ENCODE measurements at places on chromosomes 16 and 17.

DNA sequence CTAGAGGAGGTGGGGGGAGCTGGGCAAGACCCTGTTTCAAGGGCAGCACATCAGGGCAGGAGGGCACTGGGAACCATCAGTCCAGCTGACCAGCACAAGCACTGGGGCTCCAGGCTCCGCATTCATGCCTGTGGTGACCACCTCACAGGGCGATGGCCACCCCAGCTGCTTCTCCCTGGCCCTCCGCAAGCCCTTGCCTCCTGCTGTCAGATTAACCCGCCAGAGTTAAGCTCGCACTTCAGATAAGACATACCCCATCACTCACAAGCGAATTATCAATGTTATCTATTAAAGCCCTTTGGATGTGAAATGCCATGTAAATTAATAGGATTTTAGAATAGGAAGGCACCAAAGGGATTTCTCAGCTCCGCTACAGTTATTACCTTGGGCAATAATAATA is 105.0 kb downstream of the CCDC182 start:
- no peak for DNase-seq

DNA sequence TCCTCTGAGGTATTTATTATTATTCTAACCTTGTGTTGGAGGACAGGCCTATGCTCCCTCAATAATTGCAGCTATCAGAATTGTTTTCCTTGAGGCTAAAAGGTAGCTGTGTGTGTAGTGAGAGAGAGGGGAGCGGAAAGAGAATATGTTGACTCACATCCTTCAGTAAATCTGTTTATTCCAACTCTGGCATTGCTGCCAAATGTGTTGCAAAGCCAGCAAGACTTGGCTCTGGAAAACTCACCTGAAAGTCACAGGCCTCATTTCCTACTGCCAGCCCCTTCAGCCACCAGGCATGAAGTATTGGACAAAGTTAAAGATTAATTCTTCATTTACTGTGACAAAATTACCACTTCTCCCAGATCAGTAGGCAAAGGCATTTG is 9.6 kb downstream of the CA10 start:
- no peak for DNase-seq

- no peak for DNase-seq
Measured at GRCh38 chr17:32831627-32832243, 45.2 kb downstream of the MYO1D start.

DNA sequence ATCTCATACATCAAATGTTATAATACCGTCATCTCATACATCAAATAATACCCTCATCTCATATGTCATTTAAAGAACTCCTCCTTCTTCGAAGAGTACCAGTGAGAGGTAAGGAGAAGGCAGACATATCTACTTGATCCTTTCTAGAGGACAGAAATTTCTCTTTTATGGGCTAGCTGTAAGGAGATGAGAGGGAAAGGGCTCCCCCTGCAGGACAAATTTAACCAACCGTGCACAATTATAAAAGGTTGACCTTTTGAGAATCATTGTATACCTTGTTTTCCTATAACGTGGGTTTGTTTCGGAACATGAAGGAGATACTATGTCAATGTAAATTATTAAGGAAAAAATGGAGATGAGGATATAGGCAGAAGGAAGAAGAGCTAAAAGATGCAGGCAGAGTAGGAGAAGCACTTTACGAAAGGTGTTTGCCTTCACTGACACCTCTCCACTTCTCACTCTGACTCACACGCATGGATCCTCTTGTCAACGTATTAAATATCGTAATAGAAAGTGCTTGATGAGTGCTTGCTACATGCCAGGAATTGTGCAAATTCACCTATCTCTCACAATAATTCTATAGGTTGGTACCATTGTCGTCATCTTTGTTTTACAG is 465.9 kb upstream of the ERCC4 start:
- DNase-seq: peak; percentile 57

DNA sequence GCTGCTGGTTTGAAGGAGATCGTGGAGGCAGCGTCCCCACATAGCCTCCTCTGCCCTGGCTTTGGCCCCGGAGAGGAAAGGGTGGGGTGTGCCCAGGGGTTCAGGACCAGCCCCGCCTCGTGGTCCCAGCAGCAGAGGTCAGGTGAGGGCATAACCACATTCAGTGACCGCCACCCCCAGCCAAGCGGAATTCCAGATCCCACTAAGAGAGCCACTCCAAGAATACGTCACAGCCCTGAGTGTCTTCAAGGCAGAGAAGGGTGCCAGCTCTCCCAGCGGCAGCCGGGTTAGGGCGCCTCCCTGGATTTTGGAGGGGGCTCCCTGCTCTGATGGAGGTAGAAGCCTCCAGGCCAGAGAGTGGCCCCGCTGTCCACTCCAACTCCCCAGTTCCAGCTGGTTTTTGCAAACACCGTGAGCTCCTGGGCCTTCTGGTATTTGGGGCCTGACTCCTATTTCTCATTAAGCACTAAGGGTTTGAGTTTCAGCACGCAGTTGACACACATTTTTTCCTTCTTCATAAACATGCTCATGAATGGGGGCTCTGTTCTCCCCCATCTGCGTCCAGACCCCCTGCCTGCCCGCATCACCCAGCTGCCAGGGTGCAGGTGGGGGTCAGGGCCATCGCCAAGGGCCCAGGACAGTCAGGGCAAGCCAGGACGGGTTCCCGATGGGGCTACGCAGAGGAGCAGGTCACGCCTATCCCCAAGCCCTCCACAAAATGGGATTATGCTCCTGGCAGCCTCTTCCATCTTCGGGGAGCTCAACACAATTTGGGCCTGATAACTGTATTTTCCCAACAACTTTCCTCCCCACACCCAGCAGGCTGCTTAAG is 98.4 kb upstream of the PLCG2 start:
- DNase-seq: peak; percentile 86

DNA sequence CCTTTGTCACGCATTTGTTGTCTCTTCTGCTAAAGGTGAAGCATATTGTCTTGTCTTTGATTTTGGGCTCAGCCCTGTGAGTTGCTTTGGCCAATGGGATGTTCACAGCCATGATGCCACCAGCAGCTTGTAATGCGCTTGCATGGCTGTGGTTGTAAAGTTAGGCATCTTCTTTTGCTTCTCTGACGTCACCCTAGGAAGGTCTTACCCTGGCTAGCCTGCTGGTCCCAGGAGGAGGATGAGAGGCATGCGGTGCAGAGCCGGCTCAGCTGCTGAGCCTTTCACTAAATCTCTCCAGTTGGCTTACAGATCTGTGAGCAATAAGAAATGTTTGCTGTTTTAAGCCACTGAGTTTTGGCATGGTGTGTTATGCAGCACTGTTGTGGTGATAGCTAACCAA is 40.8 kb downstream of the IRX6 start:
- DNase-seq: peak; percentile 49

DNA sequence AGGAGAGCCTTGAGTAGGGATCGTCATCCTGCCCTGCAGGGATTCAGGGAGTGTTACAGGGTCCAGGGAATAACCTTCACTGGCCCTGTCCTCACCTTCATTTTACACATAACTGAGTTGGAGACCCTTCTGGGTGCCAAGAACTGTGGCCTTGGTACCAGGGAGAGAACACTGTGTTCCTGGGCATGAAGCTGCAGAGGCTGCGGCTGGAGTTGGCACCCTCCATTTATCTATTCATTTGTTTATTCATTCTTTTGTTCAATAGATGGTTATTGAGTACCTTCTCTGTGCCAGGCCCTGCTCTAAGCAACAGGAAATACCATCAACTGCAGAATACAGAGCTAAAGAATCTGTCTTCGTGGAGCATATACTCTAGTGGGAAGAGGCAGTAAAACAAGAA is 6.7 kb downstream of the ABCC3 start:
- no peak for DNase-seq

GRCh38 chr16:11550791-11551498 is 35.8 kb downstream of the LITAF start:
- no peak for DNase-seq

GRCh38 chr16:20763461-20764232 is at the start of gene ACSM3:
ACSM3 (plus strand) TSS chr16:20764014; CDS start chr16:20770035, 6,021 bp downstream.
- DNase-seq: peak; percentile 31

DNA sequence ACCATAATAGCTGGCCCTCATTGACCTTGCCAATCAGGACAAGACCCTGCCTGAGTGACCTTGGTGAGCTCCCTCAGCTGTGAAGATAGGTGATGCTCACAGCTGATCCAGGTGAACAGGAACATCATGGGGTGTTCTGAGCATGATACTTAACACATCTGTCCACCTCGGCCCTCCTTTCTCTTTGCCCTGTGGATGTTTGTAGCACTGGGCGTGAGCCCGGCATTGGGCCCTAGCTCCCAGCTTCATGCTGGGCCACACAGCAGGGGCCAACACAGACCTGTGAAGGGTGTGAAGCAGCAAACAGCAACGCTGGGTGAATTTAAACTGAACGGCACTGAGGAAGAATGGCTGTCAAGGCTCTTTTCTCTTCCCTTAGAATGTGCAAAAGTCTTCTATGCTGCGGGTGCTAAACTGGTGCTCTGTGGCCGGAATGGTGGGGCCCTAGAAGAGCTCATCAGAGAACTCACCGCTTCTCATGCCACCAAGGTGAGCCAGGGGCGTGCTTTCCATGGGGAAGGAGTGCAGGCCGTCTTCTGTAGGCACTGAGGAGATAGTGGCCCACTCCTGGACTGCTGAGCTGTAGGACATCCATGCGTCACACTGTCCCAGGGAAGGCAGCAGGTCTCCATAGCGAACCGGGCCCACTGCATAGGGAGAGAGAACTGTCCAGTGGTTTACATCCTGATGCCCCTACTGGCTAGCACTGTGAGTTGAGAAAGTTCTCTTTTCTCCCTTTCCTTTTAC is 35.9 kb downstream of the TMEM11 start:
- DNase-seq: no peak

DNA sequence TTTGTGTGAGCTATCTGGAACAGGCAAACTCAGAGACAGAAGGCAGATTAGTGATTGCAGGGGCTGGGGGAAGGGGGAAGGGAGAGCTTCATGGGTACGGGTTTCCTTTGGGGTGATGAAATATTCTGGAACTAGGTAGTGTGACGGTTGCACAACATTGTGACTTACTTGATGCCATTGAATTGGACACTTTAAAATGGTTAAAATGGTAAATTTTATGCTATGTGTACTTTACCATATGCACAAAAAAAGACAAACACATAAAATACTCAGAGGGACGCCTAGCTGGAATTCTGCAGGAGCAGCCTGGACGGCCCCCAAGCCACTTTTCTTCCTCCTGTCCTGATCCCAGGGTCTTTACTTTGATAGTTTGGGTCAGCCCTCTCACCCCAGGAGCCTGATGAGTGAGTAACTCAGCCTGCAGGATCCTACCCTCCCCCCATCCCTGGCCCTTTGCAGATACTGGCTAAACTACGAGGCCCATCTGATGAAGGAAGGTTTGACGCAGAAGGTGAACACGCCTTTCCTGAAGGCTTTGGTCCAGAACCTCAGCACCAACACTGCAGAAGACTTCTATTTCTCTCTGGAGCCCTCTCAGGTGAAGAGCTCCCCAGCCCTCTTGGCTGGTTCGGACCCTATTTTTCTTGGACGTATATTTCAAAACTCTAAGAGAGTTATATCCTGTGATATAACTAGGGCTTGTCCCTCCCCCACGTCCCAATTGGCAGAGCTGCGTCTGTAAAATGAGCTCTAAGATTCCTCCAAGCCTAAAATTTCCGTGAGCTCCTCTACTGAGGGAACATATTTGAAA is 7.8 kb downstream of the ADGRG3 start:
- no peak for DNase-seq

DNA sequence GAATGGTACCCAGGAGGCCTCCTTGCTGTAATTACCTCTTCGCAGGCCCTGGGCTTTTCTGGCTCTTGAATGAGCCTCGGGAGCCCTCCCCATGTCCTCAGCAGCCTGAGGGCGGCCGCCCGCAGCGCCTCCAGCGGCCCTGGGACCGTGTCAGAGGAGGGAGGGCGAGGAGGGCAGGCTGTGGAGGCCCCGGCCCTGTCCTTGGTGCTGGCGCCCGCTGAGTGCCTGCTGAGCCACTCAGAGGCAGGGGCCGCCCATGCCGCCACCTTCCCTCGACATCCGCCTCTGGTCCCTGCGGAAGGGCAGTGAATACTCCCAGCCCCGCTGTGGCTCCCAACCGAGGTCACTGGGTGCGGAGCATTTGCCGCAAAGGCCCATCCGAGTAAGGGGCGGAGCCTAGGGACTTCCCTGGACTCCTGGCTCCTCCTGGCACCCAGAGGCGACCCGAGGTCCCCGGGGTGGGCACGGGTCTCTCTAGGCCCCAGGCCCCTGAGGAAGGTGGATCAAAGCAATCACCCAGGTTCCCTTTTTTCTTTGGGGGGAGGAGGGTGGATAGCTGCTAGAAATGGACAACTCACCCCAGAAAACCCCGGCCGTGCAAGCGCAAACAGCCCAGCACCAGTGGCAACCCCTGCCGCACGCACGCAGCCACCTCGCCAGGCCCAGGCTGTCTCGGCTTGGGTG is 2.8 kb downstream of the RBFOX3 start:
- no peak for DNase-seq

DNA sequence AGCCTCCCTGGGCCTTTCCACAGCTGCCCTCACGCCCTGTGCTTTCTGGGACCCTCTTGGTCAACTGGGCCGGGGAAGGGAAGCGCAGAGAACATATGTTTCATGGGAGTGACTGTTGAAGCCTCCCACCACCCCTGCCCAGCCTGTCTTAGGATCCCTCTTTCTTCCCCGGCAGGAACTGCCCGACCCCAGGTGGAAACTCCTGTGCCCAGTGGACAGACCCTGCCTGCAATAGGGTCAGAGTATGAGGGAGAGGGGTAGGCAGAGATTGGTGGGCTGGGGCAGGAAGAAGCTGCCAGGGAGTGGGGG is 10.5 kb downstream of the HEXIM2 start:
- DNase-seq: no peak

All from SJCRH30 (cell line).